T-helper 17 cell (primary cell): ENCODE measurements at places on chromosomes 11 and 22.
A peak's percentile ranks its signal among the peaks of the same experiment; 100 is the strongest.

DNA sequence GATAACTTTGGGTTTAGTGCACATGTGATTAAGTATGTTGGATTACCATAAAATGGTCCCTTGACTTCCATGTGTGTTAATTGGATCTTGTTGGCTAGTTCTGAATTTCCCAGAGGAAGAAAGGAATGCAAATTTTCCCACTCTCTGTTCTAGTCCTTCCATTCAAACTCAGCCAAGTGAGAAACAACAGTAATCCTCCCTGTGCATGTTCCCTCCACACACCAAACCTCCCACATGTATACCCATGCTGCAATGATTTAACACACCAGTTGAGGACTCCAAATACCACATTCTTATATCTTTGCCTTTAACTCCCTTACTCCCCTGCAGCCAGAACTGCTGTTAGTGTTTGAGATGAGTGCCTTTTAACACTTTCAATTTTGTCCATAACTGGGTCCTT, 1158.9 kb downstream of the DLG2 start:
- no peaks in the 10 kb centered on the region for H3K4me1 ChIP-seq
- no peak for DNase-seq
- no peaks in the 10 kb centered on the region for H3K27me3 ChIP-seq
- no peak overlapping the region for H3K4me3 ChIP-seq

DNA sequence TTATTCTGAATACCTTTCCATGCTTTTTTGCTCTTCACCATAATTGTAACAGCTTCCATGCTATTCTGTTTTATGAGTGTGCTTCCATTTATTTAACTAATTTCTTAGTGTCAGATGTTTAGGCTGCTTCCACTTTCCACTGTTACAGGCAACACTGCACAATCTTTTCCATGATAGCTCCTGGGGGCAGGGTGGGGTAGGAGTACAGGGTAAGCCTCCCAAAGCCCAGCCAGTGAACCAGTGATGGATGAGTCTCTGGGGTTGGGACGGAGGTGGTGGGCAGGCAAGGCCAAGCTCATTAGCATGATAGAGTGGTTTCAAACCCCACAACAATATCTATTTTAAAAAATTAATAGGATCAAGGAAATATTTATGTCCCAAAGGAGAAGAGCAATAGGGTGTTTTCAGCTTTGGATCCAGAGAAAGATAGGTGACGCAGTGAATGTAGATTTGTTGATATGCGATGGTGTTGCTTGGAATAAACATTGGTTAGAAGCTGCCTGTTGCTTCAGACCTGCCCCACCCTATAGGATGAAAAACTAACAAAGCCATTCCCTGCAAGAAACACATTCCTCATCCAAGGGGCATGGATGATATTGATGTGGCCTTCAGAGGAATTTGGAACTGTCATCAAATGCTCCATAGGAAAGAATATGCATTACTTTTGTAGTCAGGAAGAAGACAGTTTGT, 17.1 kb upstream of the ELF5 start:
- no peak overlapping the region for H3K27ac ChIP-seq
- peaks cover 26% of the 10 kb centered on the region for H3K27me3 ChIP-seq
- no peak overlapping the region for H3K4me3 ChIP-seq
- H3K36me3 ChIP-seq = no peaks in the 10 kb centered on the region
- no peak for DNase-seq

DNA sequence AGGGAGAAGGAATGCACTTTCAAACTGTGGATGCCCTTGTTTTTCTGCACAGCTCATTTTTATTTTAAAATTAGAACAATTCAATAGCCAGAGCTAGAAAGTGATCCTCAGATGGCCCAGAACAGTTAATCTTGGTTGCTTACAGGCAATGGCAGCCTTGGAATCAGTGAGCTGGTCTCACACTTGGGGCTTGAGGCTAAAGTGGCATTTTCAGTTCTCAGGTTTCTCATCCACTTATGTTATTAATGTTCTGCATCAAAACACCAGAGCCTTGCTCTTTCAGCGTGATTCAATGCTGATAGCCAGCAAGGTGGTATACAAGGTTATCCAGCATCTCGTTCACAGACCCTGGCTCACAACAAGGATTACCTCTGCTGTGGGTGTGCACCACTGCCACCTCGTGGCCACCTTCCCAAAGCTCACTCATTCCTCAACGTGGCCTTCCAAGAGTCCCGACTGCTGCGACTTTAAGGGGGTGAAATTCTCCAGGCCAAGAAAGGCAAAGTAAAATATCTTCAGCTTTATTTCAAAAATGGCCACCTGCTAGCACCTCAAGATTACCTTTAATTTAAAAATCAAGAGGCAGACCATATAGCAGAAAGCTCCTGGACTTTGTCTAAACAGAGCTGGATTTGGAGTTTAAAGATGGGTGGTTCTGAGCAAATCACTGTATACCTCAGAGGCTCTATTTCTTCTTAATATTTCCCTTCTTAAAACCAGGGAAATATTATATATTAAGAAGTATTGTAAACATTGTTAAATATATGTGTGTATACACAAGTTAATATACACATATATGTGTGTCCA, 34.2 kb upstream of the FSHB start:
- H3K27ac ChIP-seq = no peak overlapping the region
- no peak overlapping the region for H3K4me3 ChIP-seq
- peaks cover 2% of the 10 kb centered on the region for H3K4me1 ChIP-seq
- peak; percentile 17 for DNase-seq
- H3K27me3 ChIP-seq = peaks cover 26% of the 10 kb centered on the region

DNA sequence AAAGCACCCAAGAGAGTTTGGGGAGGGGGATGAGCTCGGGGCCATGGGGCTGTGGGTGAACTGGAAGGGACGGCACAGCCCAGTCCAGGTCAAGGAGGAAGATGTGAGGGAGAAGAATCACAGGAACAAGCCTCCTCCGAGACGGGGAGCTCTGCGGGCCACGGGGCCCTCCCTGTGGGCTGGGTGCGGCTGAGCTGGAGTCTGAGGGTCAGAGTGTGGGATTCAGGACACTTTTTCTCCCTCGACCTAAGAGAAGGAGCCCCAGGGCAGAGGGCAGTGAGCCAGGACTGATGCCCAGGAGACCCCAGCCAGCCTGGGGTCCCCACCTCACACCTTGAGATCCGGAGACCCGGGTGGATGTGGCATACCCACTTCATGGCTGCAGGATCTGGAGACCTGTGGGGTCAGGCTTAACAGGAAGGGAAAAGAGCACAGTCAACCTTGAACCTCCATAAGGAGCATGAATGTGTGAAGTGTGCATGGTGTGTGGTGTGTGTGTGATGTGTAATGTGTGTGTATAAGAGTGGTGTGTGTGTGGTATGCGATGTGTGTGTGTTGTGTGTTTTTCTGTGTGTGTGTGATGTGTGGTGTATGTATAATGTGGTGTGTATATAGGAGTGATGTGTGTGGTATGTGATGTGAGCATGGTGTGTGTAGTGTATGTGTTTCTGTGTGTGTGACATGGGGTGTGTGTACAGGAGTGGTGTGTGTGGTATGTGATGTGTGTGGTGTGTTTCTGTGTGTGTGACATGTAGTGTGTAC, 504.6 kb downstream of the BRD1 start:
- peaks cover 61% of the 10 kb centered on the region for H3K27me3 ChIP-seq
- no peak overlapping the region for H3K27ac ChIP-seq
- peaks cover 5% of the 10 kb centered on the region for H3K36me3 ChIP-seq
- H3K4me3 ChIP-seq = no peak overlapping the region

DNA sequence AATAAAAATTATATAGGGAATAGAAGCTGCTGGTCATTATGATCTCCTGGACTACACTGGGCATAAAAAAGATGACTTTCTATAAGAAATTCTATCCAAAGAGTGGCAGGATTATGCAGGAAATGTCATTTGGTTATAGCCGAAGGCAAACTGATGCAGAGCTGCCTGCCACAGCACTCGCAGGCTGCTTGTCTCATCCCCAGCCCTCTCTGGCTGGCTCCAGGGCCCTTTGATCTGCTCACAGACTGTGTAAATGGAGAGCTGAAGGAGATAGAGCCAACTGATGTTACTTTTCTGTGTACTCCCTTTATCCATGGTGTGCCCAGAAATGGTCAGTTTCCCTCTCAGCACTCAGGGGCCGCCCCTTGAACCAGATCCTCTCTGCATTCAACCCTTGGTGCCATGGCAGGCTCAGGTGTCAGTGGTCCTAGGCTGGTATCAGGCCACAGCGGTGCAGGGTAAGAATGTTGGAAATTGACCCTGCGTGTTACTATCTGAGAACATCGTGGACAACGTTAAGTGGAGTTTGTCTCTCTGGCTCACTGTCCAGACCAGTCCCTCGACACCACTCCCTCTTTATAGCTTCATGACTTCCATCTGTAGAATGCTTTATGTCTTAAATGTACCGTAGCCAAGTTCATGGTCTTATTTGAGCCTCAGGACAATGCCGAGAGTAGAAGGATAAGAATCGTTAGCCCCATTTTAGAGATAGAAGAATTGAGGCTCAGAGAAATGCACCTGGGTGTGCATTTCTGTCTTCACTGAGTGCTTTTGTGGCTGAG, 27.8 kb downstream of the TEAD1 start:
- H3K36me3 ChIP-seq = peaks cover 6% of the 10 kb centered on the region
- H3K27me3 ChIP-seq = peaks cover 79% of the 10 kb centered on the region
- peaks cover 8% of the 10 kb centered on the region for H3K4me1 ChIP-seq
- no peak overlapping the region for H3K27ac ChIP-seq
- no peak overlapping the region for H3K4me3 ChIP-seq

- H3K27me3 ChIP-seq = no peaks in the 10 kb centered on the region
- H3K27ac ChIP-seq = no peak overlapping the region
- H3K4me1 ChIP-seq = peaks cover 34% of the 10 kb centered on the region
- DNase-seq = no peak
- H3K36me3 ChIP-seq = peaks cover 2% of the 10 kb centered on the region
These were observed 24.2 kb downstream of the MRTFA start for GRCh38 chr22:40612291-40612751.

GRCh38 chr11:74123008-74123448, 47.8 kb downstream of the C2CD3 start:
- H3K27ac ChIP-seq = peak overlapping the region; percentile 14
- peaks cover 5% of the 10 kb centered on the region for H3K4me1 ChIP-seq
- H3K4me3 ChIP-seq = no peak overlapping the region
- H3K36me3 ChIP-seq = peaks cover 8% of the 10 kb centered on the region
- H3K27me3 ChIP-seq = no peaks in the 10 kb centered on the region
- DNase-seq = no peak

DNA sequence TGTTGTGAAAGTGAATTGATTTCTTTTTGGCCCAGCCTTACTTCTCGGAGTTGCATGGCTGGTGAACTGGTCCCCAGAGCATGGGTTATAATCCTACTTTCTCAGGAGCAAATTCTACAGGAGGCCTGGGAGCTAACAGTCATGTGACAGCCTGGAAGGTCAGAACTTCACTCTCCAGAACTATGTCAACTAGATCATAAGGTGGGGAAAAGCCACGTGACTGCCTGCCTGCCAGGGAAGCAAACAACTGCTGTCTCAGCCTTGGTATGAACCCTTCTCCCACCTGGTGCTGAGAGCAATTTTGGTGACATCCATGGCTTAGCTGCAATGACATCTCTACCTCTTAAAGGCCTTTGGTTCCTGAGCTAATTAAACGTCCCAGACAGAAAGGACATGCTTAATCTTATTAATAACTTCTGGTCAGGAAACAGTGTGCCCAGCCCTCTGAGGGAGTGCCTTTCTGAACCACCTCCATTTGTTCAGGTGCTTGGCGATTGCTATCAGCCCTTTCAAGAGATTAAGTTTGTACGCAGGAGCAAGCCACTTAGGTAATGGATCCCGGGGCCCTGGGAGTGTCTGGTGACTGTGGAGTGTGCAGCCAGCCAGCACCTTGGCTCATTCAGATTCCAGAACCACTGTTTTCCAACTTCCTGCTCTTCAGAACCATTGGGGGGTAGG, 1.4 kb upstream of the CREB3L1 start:
- peaks cover 41% of the 10 kb centered on the region for H3K27me3 ChIP-seq
- peaks cover 15% of the 10 kb centered on the region for H3K4me1 ChIP-seq
- H3K36me3 ChIP-seq = peaks cover 3% of the 10 kb centered on the region
- H3K27ac ChIP-seq = no peak overlapping the region
- DNase-seq = no peak
- H3K4me3 ChIP-seq = peak overlapping the region; percentile 64

DNA sequence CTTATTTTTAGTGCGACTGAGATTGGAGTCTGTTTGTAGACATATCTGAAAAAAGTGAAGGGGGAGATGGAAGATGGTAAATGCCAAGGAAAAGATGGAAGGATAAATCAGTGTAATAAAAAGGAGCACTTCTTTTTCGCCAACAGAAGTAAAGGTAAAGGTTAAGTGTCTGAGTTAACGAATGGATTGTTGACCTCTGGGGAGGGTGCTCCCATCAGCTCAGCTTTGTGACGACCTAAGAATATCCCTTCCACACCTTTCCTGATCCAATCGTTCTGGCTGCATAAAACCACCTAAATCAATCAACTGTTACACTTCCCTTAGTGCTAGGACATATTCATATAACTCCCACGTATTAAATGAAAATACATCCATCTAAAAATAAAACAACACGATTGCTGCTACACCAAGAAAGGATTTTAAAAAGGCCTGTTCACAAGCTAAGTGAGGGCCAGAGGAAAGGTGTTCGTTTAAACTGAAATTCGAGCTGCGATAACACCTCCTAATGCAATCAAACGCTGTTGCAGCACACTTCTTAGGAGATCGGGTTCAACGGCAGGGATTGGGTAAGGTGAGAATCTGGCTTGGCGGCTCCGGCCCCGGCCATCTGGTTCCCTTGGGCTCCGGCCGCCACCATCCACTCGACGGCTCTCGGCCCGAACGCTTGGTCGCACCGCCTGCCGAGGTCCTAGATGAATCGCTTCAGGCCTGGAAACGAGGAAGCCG, 658 bp downstream of the C11orf71 start:
- no peak for DNase-seq
- H3K27me3 ChIP-seq = no peaks in the 10 kb centered on the region

DNA sequence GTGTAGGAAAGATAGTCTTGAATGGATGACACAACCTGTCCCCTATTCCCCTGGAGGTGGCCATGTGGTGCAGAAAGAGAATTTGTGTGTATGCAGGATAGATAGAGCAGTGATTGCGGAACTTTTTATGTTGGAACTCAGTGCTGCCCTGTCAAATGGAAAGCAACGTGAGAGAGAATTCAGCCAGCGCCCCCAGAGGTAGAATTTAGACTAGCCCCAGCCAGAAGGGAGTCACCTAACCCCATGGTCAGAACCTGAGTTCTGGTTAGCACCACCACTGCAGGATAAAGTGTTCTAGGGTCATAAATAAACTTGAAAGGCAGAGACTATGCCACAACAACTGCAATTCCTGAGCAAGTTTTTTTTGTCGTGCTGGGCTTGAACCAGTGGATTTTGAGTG, 152.9 kb upstream of the GRIA4 start:
- no peak overlapping the region for H3K4me3 ChIP-seq
- no peaks in the 10 kb centered on the region for H3K36me3 ChIP-seq
- peaks cover 6% of the 10 kb centered on the region for H3K27me3 ChIP-seq
- DNase-seq = no peak
- no peak overlapping the region for H3K27ac ChIP-seq
- no peaks in the 10 kb centered on the region for H3K4me1 ChIP-seq

DNA sequence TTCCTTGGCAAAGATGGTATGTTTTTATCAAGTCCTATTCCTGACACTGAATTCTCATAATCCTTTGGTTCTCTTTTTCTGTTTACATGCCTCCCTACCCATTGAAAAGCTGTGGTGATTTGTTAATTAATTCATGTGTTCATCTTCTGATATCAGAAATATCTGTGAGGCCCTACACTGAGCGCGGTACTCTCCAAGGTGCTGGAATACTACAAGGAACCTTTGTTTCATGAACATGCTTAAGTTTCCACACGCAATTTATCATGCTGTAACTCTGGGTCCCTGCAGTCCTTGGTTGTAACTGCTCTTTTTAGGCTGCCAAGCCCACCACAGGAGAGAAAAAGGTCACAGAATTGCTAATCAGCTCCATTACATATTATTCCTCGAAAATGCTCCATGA, 331.8 kb downstream of the FAT3 start:
- no peak overlapping the region for H3K27ac ChIP-seq
- no peaks in the 10 kb centered on the region for H3K27me3 ChIP-seq
- H3K36me3 ChIP-seq = no peaks in the 10 kb centered on the region
- no peaks in the 10 kb centered on the region for H3K4me1 ChIP-seq
